ENCODE measurements at places on chromosomes 5 and 9.
A peak's percentile ranks its signal among the peaks of the same experiment; 100 is the strongest.

- no peak for DNase-seq
Measured at GRCh38 chr5:178476531-178476930, 113.7 kb downstream of the COL23A1 start.

DNA sequence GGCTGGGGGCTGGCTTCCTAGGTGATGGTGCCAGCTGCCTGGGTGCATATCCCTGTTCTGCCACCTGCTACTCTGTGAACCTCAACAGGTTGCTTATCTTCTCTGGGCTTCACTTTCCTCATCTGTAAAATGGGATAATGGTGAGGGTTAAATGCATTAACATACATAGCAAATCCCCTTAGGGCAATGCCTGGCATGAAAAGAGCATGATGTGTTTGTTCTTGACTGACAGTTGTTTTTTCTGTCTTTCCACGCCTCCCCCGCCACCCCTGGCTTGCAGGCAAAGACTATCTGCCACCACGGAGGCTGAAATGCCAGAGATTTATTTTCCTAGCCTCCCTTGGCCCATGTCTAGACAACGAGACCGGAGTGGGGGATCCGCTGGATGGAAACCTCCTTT, 280.5 kb downstream of the NSG2 start:
- DNase-seq: no peak

- DNase-seq: peak; percentile 35
Measured at GRCh38 chr5:172410662-172411483, 43.5 kb downstream of the SH3PXD2B start.

DNA sequence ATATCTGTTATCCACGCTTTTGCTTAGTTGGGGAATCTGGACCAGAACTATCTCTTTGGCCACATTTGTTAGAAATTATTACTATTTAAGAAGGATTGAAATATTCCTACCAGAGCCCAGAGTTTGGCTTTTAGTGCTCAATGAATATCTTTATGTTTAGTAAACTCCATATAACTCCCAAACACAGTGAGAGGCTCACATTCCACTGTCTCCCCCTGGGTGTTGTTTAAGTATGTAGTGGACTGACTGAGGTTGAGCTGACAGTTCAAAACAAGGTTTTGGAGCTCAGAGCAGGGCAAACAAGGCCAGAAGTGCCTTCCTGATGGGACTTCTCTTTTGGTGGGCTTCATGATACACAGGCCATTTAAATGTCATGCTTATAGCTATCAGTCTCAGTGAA, 216.0 kb downstream of the SMARCA2 start:
- DNase-seq: no peak

GRCh38 chr5:181190711-181191525, 14.1 kb downstream of the TRIM7 start:
- DNase-seq: peak; percentile 52

GRCh38 chr9:81032030-81032572, 657.2 kb downstream of the TLE1 start:
- peak; percentile 81 for DNase-seq

- no peak for DNase-seq
Measured at GRCh38 chr9:7976167-7976755, 176.7 kb upstream of the DMAC1 start.

DNA sequence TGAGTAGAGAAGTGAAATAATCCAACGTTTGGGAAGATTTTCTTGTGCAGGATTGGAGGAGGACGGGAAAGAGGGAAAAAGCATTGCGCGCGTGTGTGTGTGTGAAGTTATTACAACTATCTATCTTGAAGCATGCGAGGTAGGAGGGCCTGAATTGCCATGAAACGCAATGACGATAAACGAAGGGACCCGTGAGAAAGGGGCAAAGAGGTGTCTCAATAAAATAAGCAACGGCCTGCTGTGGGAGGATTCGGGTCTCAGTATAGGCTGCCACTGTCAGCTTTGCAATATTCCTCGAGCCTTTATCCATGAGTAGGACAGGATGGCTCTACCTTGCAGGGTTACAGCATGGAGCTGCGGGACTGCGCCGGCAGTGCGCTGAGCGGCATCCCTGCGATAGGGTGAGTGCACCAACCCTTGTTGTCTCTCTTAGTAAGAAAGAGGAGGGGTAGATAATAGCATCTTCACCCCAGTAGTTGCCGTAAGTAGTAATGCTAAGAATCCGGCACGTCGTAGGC, 631 bp upstream of the RCL1 start:
- no peak for DNase-seq

GRCh38 chr9:87447547-87448432, 49.9 kb upstream of the DAPK1 start:
- no peak for DNase-seq

DNA sequence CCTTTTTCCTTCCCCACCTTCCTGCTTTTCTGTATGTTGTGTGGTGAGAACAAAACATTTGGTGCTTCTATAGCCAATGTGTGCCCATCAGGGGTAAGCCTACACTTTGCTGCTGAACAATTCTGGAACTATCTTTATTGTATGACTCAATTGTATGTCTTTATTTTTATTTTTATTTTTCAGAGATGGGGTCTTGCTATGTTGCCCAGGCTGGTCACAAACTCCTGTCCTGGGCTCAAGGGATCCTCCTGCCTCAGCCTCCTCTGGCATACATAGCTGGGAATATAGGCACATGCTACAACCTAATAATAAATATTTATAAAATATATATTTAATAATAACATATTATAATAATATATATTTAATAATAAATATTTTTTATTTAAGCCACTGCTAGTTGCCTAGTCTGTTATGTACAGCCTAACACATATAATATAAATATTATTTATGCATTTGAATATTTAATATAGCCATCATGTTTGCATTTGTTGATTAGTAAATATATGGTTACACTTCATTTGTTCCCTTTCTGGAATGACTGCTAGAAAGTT, 11.8 kb upstream of the DMXL1 start:
- no peak for DNase-seq

DNA sequence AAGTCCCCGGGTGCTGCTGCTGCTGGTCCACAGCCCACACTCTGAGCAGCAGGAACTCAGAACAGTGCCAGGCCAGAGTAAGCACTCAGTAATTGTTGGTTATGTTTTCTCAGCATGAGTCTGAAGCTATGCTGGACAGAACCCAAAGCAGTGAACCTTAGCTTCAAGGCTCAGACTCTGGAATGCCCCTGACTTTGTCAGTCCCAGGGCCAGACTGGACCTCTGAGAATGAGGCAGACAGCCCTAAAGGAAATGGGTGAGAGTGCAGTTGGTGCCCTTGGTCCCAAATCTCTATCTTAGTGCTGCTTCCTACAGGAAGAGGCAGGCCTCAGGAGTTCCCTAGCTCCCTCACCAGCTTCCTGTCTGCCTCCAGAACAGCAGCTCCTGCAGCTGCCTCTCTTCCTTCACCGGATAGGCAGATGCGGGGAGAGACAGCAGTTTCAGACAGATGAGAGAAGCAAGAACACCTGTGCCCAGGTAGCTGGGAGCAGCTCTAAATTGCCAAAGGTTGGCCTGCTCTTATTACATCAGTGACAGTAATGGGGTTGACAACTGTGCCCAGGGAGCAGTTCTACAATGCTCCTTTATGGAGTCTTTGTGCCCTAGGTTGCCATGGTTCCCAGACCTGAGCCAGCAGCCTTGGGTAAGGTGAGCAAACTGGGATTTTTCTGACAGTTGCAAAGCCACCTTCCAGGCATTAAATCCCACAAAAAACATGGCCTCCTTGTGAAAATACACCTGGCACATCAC, 82.2 kb upstream of the CXCL14 start:
- DNase-seq: no peak

DNA sequence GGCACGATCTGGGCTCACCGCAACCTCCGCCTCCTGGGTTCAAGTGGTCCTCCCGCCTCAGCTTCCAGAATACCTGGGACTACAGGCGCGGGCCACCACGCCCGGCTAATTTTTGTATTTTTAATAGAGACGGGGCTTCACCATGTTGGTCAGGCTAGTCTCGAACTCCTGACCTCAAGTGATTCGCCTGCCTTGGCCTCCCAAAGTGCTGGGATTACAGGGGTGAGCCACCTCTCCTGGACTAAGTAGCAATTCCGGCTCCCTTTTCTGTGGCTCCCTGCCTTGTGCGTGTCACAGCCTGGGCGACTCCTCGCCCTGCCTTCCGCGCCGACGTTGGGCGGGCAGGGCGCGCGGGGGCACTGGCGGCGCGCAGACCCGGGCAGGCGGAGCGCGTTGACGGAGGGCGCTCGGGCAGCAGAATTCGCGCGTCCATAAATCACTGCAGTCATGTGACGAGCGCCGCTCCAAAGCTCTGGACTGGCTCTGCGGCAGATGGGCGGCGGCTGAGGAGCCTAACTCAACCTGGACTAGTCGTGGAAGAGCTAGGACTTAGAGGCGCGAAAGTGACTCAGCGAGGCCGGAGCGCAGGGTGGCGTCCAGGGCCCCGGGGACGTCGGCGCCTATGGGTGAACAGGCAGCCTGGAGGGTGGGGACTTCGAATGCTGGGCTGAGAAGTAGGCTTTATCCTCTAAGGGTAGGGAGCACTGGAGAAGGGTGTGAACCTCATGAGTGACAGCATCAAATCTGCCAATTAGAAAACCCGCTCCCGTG, 1.4 kb upstream of the CIZ1 start:
- DNase-seq: peak; percentile 95

DNA sequence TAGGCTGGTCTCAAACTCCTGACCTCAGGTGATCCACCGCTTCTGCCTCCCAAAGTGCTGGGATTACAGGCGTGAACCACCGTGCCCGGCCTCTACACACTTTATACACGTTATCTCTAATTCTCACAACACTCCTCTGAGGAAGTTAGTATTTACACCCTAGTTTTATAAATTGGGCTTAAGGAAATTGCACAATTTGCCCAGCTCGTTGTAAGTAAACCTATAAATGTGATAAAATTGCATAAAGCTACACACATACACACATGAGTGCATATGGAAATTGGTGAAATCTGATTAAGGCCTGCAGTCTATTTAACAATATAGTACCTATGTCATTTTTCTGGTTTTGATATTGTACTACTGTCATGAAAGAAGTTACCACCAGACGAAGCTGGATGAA, 4.4 kb upstream of the SLC4A9 start:
- no peak for DNase-seq

- DNase-seq: no peak
Measured at GRCh38 chr5:79508354-79508753, 5.6 kb downstream of the HOMER1 start.

DNA sequence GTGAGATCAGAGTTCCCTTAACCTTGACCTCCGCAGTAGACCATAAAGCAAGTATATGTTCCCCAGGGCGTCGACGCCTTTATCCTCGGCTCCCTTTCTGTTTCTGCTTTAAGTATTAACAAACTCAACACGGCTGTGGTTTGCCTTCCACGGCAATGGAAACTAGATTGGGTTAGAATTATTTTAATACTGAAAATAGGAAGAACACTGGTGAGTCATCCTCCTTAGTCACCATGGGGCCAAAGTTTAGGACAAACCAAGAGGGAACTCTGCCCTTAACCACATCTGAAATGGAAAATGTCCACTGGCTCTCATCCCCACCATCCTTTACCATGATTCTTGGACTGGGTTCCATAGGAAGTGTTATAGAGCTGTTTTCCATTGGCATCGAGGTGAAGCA, 386.1 kb downstream of the ACTL7B start:
- peak; percentile 74 for DNase-seq

DNA sequence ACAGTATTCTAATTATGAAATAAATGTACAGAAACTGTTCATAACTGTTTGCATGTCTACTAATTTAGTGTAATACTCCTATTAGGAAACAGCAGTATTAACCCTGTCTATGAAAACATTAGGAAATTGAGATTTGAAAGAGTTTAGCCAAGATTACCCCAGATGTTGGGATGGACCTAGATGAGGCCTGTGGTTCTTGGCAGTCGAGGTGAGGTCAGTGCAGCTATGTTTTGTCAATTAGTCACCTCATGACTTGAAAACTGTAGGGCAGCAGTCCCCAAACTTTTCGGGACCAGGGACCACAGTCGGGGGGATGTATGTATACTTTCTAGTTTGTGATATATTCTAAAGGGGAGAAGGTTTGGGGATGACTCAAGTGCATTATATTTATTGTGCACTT, 4.7 kb downstream of the LNPEP start:
- peak; percentile 37 for DNase-seq

- DNase-seq: peak; percentile 72
Measured at GRCh38 chr9:36903541-36904435, 130.3 kb downstream of the PAX5 start.

GRCh38 chr5:143454936-143455516, 51.5 kb upstream of the NR3C1 start:
- DNase-seq: no peak

DNA sequence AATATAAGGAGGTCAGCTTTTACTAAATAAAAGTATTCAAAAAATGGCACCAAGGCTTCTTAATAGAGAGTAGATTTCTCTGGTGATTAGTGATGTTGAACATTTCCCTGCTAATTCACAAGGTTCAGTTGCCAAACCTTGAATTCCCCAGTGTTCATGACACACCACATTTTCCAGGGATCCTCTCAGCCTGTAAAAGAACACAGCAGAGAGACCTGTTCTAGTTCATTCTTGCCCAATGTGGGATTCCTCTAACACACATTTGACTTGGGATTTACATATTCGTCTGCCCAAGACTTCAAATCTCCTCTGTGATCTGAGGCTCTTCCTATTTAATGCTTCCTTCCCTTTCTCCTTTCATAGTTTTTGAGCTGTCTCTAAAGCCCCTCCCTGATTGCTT, 273.2 kb upstream of the CDH9 start:
- no peak for DNase-seq

- no peak for DNase-seq
Measured at GRCh38 chr9:122930541-122931225, 629 bp downstream of the ZBTB26 start.

DNA sequence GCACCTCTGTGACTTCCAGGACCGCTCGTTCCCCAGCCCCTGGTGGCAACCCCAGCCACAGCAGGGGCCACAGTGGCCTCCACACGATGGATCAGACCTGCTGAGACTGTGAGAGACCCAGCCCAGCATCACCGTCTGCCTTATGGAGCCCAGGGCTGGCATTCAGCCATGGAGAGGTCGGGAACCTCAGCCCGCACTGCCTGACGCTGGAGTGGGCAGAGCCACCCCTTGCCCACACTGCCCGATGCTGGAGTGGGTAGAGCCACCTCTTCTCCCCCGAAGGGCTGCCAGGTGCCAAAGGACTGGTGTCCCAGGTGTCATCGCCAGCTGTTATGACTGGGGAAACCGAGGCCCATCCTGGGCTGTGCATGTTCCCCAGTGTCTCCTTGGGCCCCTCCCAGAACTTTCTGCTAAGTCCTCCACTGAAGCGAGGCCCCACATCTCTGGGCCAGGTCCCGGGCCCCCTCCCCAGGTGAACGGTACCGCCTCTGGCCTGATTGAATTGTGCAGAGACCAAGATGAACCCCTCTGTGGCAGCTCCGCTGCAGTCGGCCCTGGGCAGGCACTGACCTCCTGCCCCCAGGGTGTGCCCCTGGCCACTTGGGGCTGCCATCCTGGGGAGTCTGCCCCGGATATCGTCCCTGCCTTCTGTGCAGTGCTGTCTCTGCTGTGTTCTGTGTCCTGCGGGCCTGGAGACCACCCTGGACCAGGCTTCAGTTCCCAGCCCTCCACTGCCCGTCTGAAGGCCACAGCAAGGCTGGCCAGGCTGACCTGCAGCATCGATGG, 137.1 kb downstream of the ADAMTS2 start:
- DNase-seq: no peak

GRCh38 chr5:102855681-102856388, 100.7 kb downstream of the PAM start:
- no peak for DNase-seq

Measured in EL (cell line).